ENCODE measurements at places on chromosomes 3 and 15.

DNA sequence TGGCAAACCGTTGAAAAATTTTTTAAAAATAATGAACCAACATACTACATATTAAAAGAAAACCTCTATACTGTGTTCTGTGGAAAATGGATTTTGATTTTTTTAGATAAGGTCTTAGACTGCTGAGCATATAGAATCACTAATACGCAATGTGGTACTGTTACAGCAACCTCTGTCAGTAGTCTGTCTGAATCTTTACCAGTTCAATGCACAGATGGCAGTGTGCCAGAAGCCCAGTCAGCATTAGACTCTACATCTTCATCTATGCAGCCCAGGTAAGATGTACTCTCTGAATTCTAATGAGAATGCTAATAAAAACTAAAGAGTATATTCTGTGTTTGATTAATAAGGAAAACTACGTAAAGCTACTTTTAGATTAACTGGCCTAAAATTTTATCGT lies 31.3 kb upstream of the FAH start:
- DNase-seq: no peak

DNA sequence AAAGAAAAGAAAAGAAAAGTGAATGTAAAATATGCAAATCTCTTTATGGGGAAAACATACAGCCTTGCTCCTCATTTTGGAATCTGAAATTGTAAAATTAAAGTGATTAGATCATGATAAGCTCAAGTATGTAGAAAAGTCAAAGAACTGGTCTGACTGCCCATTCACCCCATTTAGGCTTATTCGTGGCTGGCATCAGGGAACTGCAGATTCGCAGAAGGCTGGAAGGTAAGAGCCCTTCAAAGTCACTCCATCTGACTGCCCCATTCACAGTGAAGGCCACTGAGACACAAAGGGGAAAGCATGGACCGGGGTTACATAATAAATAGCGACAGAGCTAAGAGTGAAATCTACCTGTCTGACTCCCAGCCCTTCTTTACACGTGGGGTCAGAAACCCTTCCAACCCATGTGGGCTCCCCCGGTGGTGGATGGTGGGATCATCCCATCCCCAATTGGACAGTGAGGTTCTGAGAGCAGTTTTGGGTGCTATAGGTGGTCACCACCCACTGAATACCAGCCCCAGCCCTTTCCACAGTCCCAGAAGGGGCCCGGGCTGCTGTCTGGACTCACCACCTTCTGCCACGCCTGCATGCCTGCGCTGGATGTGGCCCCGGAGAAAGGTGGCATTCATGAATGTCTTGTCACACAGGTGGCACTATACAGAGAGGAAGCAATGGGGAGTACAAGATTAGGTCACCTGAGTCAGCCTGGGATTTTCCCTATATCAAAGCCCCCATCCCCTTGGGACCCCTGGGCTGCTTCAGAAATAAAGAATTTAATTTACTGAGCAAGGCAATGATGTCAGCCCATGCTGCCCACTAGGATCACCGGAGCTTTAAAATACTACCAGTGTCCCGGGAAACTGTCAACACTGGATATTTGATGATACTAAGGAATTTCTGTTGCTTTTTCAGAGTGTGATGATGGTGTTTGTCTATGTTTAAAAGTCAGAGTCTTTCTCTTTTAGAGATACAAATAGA lies 17.9 kb downstream of the DZIP1L start:
- DNase-seq: no peak

DNA sequence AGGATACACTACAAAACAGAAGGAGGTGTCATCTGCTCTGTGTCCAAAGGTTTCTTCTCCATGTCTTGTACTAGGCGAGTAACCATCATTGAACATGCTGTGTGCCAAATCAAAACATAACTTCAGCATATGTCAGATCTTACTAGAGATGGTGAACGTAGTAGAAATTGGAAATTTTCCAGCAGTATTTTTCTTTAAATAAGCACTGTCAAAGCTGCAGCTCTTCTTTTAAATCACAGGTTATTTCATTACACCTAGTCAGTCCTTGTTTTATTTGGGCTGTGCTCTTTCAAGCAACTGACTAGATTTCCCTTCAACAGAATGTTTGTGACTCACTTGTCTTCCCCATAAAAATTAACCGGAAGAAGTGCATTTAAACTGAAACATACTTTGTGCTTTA lies 46.5 kb downstream of the MSL2 start:
- DNase-seq: no peak

DNA sequence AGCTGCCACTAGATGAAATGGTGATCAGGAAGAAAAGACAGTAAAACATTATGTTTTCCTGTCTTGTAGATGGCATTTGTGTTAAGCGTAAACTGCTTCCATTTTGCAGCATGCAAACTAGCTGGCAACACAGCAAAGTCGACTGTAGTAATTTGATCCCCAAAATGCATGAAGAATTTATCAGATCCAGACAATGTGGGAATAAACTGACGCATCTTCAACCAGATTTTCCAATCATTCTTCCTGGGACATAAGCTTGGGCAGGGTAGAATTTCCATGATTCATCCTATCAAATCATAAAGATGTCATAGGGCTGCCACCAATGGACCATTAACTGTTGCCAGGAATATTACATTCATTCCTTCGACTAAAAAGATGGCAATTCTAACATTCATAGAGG lies 260.3 kb downstream of the ERC2 start:
- DNase-seq: no peak

DNA sequence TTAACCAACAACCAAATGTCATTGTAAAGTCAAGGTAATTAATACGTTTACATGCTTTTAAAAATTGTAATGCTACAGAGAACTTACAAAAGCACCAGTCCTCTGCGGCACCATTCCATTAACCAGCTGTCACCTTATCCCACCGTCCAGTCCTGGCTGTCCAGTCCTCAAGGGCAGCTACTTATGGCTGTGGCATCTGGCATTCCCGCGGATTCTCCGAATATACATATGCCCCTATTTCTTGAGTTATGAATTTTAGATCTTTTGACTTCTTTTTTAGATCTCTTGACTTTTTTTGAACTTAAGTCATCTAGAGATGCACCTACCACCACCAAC lies 382 bp upstream of the POMGNT2 start:
- no peak for DNase-seq

DNA sequence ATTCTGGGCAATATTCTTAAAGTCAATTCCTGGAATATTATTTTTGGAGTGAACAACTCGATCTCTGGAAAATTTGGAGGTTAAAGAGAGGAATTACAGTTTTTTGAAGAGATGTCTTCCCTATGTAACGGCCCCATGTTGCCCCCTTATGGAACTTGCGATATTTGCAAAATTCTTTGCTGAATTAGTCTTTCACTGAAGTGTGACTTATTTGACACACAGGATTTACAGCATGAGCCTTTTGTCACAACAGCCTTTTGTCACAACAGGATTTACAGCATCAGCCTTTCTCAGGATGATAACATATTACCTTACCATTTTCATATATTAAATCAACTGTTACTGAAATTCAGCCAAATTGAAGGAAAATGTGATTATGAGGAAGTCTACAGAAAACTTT lies 37.8 kb upstream of the SPTSSB start:
- peak; percentile 12 for DNase-seq

GRCh38 chr3:119625451-119626153 lies 27.9 kb downstream of the PLA1A start:
- DNase-seq: no peak

DNA sequence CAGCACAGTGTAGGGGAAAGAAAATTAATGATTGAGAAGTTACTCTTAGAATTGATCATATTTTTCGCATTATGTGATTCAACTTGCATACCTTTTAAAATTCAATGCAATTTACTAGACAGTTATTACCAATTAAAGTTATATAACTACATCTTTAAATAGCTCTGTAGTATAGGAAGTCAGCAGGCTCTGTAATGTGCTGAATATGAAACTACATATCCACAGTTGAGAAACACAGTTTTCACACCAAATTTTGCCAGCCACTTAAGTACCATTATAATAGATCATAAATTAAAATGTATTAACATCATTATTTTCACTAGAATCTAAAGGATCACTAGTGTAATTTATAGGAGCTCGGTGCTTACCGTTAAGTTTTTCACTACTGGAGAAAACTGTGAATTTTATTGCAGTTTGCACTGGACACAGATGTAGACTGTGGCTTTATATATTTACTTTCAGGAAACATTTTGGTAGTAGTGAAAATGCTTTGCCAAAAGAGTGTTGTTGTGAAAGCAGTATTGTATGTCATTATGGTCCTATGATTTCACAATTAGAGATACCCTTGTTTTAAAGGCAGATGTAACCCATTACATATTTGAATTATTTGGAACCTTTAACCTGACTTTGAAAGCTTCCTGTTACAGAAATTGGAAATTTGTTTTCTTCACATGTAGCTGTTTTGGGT lies 113.6 kb downstream of the PLCL2 start:
- no peak for DNase-seq

GRCh38 chr3:168612671-168613070 lies 516.9 kb upstream of the GOLIM4 start:
- no peak for DNase-seq

GRCh38 chr3:133836497-133837158 lies 31.0 kb downstream of the SRPRB start:
- no peak for DNase-seq

DNA sequence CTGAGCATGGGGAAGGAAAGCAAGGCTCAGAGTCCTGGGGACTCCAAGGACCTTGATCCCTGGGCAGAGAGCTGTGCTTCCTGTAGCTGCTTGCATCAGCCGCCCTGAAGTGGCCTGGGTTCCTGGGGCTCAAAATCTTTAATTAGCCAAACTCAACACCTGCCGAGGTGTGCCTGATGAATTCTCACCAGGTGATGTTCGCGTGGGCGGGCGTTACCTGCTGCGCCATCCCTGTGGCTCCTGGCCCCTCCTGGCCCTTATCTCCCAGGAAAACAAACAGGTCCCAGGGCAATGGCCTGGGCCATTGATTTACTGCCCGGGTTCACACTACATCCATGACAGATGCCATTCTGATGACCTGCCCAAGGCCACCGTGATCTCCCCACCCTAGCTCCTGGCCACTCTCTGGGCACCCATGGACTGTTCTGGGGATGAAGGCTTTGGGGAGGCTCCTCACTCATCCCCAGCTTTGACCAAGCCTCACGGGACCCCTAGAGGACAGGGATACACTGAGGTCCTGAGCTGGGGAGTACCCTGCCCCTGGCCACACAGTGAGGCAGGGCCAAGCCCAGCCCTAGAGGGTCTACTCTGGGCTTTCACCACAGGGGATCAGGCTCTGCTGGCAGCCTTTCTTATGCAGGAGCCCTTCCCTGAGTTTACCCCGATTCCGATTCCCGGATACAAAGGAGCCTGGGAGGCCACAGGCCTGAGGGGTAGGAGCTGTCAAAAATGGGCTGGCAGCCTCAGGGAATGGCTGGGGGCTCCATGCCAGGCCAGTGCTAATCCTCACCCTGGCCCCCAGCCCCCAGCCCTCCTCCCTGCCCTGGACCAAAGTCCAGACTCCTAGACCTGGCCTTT lies 5.7 kb downstream of the SLC38A3 start:
- DNase-seq: no peak

- DNase-seq: no peak
These were observed 37.6 kb upstream of the SLC9A9 start for GRCh38 chr3:143885780-143886427.

- DNase-seq: no peak
These were observed 15.4 kb downstream of the MYH15 start for GRCh38 chr3:108494906-108495531.

- DNase-seq: no peak
These were observed 211.0 kb downstream of the TNIK start for GRCh38 chr3:171249245-171249644.

DNA sequence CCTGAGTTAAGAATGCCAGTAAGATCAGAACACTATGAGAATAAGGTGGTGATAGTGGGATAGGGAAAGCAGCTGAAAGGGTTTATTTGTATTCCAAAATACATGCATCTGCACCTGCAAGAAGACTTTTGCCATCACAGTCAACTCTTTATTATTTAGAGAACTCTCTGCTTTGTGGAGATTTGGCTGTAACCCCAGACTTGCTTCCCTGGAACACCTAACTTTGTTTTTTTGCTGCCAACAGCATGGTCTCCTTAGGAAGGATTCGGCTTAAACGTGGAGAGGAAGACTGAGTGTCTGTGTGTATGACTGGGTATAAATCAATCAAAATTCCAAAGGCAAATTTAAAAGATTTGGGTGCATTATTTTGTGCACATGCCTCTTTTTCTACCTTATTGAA lies 21.6 kb upstream of the SLITRK3 start:
- no peak for DNase-seq

DNA sequence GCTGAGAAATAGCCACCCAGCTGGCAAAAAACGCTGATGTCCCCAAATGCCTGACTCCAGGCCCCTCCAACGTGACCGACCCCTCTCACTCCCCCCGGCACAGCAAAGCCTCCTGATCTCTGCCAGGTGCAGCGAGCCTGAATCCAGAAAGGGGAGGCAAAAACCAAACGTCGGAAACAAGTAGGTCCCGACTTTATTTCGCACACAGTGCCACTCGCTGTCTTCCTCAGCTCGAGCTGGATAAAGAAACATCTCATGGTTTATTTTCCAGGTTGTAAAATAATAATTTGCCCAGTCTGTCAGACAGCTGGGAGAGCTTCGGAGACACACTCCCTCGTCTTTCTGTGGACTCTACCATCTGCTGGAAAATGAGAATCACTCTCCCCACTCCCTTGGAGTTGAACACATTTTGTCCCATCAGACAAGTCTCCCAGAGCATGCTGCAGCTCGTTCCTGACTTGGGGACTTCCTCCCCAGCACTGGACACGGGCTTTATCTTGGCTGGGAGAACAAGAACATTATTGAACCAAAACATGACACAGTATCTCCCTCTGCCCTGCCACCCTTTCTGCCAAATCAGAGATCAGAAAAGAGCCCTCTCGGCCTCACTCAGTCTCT lies 142.8 kb downstream of the NUP210 start:
- DNase-seq: no peak

DNA sequence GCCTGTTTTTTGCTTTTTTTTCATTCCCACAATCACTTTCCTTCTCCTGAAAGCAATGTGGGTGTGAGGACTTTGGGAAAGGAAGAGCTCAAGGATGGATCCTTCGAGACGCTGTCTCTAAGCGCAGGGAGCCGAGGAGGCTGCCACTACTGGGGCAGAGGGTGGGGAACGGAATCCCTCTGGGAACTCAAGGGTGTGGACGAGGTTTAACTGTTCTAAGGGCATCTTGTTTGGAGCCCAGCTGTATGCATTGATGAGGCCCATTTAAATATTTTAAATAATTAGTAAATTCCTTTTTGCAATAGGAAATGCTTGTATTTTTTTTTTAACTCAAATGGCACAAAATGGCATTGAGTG lies 124.4 kb upstream of the MEF2A start:
- DNase-seq: no peak

DNA sequence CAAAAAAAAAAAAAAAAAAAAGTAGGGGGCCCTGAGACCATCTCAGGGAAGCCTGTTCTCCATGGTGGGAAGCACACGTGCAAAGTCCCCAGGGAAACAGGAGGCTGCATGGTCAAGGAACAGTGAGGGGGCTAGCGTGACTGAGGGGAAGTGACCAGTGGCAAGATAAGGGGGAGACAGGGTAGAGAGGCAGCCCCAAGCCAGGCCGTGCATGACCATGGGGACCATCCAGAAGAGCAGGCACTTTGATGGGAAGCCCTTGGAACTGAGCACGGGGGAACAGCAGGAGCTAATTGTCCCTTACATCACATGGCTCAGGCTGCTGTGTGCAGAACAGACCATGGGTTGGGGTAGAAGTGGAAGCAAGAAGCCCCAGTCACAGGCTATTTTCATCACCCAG lies 196.2 kb downstream of the NTRK3 start:
- no peak for DNase-seq

GRCh38 chr3:184377374-184377773 lies 633 bp downstream of the THPO start:
- no peak for DNase-seq

GRCh38 chr3:22380253-22380652 lies 629.2 kb upstream of the ZNF385D start:
- no peak for DNase-seq

Measured in stimulated activated CD4-positive, alpha-beta T cell treated with anti-CD3 and anti-CD28 coated beads, Interleukin-2, amount 100 ng/mL, for 4 hours (primary cell).